ENCODE measurements at places on chromosomes 2 and 18.
A peak's percentile ranks its signal among the peaks of the same experiment; 100 is the strongest.

DNA sequence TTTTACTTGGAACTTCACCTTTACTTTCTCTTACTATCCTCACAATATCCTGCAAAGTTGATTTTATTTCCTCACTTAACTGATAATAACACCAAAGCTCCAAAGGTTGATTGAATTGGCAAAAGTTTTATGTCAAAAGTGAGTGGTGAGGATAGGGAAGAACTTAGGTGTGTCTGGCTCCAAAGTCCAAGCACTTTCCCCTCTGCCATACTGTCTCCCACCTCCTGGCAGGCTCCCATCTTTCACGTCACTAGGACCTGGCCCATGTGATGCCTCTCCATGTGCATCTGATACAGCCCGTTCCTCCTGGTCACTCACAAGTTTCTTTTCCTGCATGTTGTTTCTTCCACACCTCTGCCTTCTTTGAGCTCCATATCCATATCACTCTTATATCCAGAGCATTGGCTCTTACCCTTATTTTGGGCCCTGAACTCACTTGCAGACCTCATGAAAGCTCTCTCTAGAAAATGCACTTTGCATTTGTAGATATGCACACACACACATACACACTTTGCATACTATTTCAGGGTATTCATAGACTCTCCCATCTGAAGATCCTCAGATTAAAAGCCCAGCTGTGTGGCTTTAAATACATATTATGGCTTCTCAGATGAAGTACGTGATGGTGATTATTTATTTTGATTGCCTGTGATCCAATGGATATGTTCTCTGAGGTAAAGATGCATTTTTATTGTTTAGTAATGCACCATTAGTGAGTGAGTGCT lies 12.3 kb downstream of the MEP1B start:
- no peak for DNase-seq

- DNase-seq = no peak
Measured at GRCh38 chr2:232459419-232460035, 3.6 kb downstream of the ALPI start.

DNA sequence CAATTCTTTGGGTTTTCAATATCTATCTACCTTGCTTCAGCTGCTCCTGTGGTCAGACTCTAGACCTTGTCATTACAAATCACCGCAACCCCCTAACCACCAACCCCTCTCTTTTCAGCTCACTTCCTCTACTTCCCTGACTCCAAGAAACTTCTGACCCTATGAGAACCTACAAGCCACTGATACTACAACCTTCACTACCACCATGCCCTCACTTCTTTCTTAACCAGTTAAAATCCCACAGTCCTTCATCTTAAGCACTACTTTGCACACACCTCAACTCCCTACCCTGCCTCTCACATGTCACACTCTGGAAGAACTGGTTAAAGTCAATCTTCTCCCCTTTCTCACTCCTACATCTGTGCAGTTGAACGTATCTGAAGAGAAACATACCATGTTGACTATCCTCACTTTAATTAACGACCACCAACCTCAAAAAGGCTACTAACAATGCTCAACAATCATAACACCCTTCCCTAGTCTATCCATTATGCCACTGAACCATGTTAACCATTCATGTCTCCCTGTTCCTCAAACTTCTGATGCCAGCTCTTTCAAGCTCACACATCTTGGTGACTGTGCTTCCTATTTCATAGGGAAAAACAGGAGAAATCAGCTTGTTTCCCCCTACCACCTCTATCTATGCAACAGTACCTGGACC lies 12.6 kb downstream of the EIF2AK3 start:
- DNase-seq = no peak

GRCh38 chr2:10847008-10847407 lies 34.4 kb upstream of the PDIA6 start:
- DNase-seq = no peak

GRCh38 chr2:120683701-120684100 lies 52.0 kb upstream of the GLI2 start:
- no peak for DNase-seq

DNA sequence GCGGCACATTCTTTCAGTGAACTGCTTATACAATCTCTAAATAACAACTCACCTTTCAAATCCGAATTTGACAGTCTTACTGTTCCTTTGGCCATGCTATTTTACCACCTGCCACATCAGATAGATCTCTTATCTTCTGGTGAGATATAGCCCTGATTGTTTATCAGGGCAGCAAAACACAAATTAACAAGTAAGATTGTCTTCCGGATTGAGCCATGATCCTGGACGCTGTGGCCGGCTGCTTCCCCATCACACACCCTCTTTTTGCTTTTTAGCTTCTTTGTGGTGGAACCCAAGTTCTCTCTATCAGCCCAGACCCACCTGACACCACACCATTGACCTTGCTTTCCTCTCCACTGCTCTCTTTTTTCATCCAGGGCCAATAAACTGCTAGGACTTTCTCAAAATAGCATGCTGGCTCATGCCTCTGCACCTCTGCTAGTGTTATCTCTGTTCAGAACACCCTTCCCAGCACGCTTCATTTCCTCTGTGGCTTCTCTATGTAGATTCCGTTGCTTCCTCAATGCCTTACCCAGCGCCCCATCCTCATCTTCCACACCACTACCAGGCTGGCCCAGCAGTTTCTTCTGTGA lies 111.8 kb upstream of the CNTNAP5 start:
- DNase-seq = no peak

GRCh38 chr2:176812246-176812775 lies 400.3 kb upstream of the HNRNPA3 start:
- no peak for DNase-seq

- no peak for DNase-seq
Measured at GRCh38 chr18:13923221-13923620, 7.9 kb upstream of the MC2R start.

GRCh38 chr18:4888251-4889040 lies 308.6 kb downstream of the AKAIN1 start:
- no peak for DNase-seq

DNA sequence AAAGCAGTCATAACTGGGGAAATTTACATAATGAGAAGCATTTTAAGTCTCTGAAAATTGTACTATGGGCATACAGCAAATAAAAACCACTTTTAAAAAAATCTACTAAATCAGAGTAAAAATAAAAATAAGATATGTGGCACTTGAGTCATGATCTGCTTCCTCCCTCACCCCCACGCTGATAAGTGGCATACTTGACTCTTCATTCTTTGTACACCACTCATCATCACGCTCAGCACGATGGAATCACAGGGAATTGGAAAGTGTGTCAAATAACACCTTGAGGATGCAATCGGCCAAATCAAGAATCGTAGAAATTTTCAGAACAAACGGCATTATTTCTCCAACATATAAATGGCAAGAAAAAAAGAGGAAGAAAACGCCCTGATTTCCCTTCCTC lies 41.1 kb upstream of the REG3G start:
- no peak for DNase-seq

GRCh38 chr18:69840001-69840400 lies 107.7 kb downstream of the CD226 start:
- DNase-seq = no peak

DNA sequence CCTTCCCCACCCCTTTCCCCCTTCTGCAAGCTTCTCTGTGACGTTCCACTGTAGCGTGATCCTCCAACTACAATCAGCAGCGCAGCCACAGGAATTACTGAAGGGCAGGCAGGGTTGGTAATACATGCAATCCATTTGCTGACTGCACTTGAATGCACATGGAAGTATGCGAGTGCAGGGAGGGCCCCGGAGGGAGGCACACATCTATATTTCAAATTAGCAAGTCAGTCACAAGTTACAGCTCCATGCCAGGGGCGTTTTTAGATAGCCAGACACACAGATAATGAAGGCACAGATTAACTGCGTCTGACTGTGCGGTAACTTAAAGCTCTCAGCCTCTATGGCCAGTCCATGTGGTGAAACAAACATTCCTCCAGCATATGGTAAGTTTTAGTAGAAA lies 209.2 kb upstream of the GATA6 start:
- no peak for DNase-seq

GRCh38 chr2:43634604-43635306 lies 2.3 kb upstream of the PLEKHH2 start:
- DNase-seq = peak; percentile 38
